CD4-positive, CD25-positive, alpha-beta regulatory T cell (primary cell): ENCODE measurements at places on chromosomes 1 and 21. TPM values are rescaled to one million over a fixed set of nuclear protein-coding genes. Genes with fewer than 3 reads are reported as not detected.
A peak's percentile ranks its signal among the peaks of the same experiment; 100 is the strongest.

Gene LCE1D
- polyA plus RNA-seq = not detected

- no peak for DNase-seq
Observed at GRCh38 chr1:94593611-94594010, 52.1 kb upstream of the F3 start.

Gene PTPRC
- polyA plus RNA-seq = 1,076 TPM

DNA sequence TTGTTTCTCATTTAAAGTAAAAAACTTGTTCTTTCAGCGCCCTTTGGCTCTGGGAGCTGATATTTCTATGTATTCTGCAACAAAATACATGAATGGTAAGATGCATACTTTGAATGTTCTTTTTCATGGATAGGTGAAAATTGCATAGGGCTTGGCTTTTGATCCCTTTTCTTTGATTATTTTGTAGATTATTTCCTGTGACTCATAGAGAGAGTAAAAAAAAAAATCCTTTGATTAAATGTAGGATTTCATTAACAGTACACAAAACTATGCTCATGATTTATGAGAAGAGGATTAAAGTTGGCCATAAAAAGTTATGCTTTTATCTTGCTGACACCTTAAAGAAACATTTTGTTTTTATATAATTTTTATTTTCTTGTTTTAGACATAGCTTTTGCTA is 18.7 kb downstream of the CTH start:
- DNase-seq = no peak

DNA sequence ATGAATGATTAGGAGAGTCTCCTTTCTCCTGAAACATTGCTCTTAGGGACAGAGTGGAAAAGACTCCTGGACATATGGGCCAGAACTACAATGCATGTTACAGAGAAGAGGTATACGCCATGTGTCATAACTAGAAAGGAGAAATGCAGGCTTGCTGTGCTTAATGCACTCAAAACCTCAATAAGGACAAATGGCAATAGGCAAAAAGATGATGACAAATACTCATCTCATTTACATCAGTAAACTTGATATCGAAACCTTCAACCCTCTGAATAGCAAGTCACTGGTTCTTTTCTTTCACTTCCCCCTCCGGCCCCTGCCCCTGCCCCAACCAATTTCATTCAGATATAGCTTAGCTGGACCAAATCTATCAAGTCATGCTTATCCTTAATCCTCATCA is 1.9 kb upstream of the GPR88 start:
- no peak for DNase-seq

Gene STUM
- polyA plus RNA-seq = 0.09 TPM

Gene ANGPTL1
- not detected for polyA plus RNA-seq

DNA sequence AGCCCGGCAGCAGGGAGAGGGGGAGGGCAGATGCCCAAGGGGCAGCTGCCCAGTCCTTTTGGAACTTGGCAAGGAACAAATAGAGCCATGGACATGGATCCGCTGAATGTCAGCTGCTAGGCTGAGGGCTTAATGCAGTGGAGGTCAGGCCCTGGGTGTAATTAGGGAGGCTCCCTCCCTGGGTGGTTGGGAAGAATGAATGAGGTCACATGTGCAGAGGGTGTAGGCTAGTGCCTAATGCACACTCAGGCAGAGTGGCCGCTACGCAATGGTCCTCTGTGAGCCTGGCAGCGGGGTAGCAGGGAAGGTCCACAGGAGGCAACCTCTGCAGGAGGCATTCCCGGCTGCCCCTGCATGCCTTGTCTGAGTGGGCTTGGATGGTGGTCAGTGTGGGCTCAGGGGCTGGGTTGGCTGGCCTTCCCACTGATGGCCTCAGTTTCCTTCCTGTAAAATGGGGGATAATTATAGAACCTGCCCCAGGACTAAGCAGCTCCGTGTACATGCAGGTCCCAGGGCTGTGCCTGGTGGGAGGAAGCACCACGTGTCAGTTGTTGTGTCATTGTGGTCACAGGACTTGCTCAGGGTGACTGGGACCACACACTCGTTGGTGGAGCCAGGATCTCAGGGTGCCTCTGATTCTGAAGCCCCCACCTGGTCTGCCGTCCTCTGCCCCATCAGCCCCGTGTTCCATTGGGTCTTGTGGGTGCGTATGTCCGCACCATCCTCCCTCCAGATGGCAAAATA is 81.6 kb upstream of the ACTL8 start:
- no peak for DNase-seq

Gene SYTL1
- 118 TPM for polyA plus RNA-seq

Gene OLIG2
- not detected for polyA plus RNA-seq

DNA sequence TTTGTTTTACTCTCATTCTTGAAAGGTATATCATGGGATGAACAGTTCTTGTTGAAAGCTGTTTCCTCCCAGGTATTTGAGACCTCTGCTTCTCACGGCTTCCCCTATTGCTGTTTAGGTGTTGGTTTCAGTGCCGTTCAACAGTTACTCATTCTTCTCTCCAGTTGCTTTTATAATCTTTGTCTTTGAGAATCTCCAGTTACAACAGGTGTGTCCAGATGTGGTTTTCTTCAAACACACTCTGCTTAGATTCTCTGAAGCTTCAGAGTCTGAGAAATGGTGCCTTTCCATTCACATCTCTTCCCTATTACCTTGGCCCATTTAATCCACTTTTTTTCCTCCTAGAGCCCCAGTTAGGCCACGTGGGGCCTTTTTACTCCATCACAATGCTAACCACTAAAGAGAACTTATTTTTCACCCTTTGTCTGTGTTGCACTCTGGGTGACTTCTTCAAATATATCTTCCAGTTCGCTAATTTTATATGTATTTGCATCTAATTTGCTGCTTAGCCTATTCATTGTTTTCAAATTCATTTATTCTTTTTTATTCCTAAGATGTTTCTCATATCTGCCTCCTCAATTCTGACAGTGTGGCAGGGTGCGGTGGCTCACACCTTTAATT is 46.7 kb upstream of the SLC19A1 start:
- DNase-seq = no peak

DNA sequence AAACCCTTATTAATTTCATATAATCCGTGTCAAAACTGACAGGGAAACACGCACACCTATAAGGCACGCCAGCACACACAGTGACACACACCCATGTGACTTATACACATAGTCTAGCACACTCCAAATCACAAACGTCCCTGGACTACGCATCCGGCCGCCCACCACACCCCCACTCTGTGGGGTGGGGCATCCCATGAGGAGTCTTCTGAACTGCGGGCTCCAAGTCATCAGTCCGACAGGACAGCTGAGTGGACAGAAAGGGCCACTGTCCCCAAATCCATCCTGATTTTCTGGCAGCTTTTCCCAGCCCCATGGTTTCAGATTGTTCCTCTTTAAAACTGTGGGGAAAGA is 829 bp downstream of the PEA15 start:
- DNase-seq = peak; percentile 48

DNA sequence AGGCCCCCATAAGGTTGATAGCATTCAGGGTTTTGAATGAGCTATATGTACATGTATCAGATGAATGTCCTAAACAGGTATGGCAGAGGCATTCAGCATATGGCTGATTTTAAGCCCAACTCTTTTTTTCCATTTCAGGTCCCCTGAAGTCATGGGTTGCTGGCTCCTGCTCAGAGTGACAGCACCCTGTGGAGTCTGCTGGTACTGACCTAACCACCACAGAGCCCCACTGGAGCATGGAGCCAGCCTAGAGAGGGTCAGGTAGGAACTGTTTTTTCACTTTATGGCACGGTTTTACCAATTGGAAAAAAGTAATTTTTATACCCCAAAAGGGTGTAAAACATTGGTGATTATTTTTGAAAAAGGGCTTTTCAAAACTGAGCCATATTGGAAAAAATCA is 82.5 kb upstream of the MPC2 start:
- no peak for DNase-seq

- DNase-seq = no peak
Observed at GRCh38 chr1:31885851-31886250, 52.3 kb downstream of the PTP4A2 start.

Gene DIPK1A
- polyA plus RNA-seq = 19.6 TPM
